Effector memory CD4-positive, alpha-beta T cell (primary cell): ENCODE measurements at places on chromosomes 12 and 14.
A peak's percentile ranks its signal among the peaks of the same experiment; 100 is the strongest.

- peaks cover 24% of the 10 kb centered on the region for H3K36me3 ChIP-seq
- peaks cover 85% of the 10 kb centered on the region for H3K4me1 ChIP-seq
- peak overlapping the region; percentile 83 for H3K27ac ChIP-seq
- peak overlapping the region; percentile 8 for H3K4me3 ChIP-seq
These were observed 68.9 kb downstream of the DAD1 start for GRCh38 chr14:22519877-22520685.

DNA sequence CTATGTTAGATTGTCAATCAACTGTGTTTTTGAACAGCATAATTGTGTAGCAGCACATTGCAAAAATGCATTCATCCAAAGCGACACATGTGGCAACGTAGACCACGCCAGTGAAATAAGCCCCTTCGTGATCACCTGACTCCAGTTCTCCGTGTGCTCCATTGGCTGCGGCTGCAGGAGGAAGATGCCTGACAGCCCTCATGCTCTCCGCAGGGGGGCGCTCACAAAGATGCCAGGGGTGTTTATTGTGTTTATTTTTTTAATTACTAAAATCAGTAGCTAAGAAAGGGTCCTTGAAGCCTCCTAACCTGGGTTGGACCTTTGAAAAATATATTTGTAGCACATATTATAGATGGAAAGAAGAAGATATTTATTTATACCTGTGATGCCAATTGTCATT lies 116.3 kb downstream of the SLC15A4 start:
- no peak overlapping the region for H3K4me3 ChIP-seq
- no peaks in the 10 kb centered on the region for H3K36me3 ChIP-seq
- no peaks in the 10 kb centered on the region for H3K4me1 ChIP-seq
- no peaks in the 10 kb centered on the region for H3K27me3 ChIP-seq
- H3K27ac ChIP-seq = no peak overlapping the region

GRCh38 chr14:74697976-74698375 lies 14.9 kb downstream of the AREL1 start:
- no peak overlapping the region for H3K4me3 ChIP-seq
- no peak for DNase-seq
- H3K4me1 ChIP-seq = no peaks in the 10 kb centered on the region
- no peak overlapping the region for H3K27ac ChIP-seq

DNA sequence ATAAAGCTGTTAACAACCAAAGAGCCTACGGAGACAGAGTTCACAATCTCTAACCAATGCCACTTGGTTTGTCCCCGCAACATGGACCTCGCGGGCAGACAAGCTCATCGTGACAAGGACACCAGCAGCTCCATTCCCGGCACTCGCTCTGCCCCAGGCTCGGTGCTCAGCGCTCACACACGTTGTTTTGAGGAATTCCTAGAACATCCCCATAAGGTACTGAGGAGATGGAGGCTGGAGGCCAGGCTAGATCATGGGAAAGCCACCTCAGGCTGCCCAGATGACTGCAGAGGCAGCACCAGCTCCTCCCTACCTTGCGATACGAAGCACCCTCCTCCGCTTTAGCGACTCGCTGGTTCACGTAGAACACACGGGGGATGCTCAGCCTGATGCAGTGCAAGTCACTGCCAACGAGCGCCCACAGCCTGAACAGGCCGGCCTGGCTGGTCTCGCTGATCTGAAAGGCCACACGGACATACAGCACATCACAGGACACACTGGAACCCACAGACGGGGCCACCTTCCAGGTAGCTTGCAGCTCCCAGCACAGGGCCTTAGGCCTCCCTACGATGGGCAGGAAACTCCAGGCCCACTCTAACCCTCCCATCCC lies 30.1 kb downstream of the P2RX2 start:
- H3K27me3 ChIP-seq = no peaks in the 10 kb centered on the region
- H3K27ac ChIP-seq = no peak overlapping the region
- no peaks in the 10 kb centered on the region for H3K4me1 ChIP-seq
- no peak overlapping the region for H3K4me3 ChIP-seq
- H3K36me3 ChIP-seq = peaks cover 22% of the 10 kb centered on the region

- H3K36me3 ChIP-seq = peaks cover 4% of the 10 kb centered on the region
- H3K27me3 ChIP-seq = no peaks in the 10 kb centered on the region
- H3K27ac ChIP-seq = no peak overlapping the region
- peaks cover 21% of the 10 kb centered on the region for H3K4me1 ChIP-seq
These were observed 17.1 kb upstream of the NEK9 start for GRCh38 chr14:75143761-75144527.

DNA sequence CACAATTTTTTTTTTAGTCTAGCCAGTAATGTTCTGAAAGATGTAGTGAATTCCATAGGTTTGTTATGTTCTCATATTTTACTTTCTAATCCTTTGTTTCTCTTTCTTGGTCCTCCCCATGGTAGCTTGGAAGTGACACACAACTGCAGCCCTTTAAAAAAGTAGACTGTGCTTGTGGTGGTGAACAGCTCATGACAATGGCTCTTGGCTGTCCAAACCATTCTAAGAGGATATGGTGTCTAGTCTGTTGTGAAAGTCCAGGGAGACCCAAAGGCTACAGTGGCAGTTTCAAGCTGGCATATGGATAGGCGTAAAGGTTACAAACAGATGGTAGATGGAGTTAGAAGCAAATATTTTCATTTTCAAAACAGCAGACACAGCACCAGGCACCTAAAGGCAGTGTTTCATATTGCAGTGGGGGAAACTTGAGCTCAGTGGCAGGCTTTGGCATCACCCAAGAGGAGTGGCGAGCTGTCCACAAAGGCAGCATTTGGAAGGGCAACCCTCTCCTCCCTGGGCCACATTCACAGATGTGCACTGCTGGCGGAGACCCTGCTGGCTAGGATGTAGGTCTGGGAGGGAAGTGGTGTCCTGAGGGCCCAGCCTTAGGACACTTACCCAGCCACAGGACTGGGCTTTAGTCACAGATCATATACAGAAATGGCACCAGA lies 102.1 kb downstream of the DYRK2 start:
- no peaks in the 10 kb centered on the region for H3K36me3 ChIP-seq
- no peaks in the 10 kb centered on the region for H3K27me3 ChIP-seq
- H3K4me1 ChIP-seq = no peaks in the 10 kb centered on the region
- no peak for DNase-seq
- no peak overlapping the region for H3K4me3 ChIP-seq
- H3K27ac ChIP-seq = no peak overlapping the region

GRCh38 chr12:65525491-65526141 lies 247.1 kb downstream of the MSRB3 start:
- H3K36me3 ChIP-seq = no peaks in the 10 kb centered on the region
- no peak overlapping the region for H3K27ac ChIP-seq
- H3K27me3 ChIP-seq = no peaks in the 10 kb centered on the region
- no peak for DNase-seq

DNA sequence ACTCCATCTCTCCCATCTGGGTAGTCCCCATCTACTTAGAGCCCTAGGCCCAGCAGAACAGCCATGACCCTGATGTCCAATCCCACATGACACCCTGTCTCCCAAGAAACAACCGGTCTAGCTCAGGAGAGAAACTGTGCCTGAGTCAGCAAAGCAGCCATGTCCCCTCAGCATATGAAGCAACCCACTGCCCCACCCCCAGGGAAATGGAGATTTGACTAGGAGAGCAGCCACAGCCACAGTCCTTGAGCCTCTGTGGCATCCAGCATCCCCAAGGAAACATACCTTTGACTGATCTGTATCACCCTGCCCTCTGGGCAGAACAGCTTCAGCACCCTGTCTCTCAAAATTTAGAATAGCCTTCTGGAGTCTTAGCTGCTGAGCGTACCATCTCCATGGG lies 641.9 kb upstream of the FBXO33 start:
- no peak overlapping the region for H3K27ac ChIP-seq
- no peaks in the 10 kb centered on the region for H3K27me3 ChIP-seq
- DNase-seq = no peak

- no peak overlapping the region for H3K27ac ChIP-seq
- no peaks in the 10 kb centered on the region for H3K27me3 ChIP-seq
- DNase-seq = no peak
These were observed 184.2 kb upstream of the GZMB start for GRCh38 chr14:24818058-24818822.

GRCh38 chr14:20341646-20342045 lies 1.8 kb upstream of the PARP2 start:
- no peaks in the 10 kb centered on the region for H3K27me3 ChIP-seq
- DNase-seq = no peak
- H3K4me3 ChIP-seq = peak overlapping the region; percentile 93

DNA sequence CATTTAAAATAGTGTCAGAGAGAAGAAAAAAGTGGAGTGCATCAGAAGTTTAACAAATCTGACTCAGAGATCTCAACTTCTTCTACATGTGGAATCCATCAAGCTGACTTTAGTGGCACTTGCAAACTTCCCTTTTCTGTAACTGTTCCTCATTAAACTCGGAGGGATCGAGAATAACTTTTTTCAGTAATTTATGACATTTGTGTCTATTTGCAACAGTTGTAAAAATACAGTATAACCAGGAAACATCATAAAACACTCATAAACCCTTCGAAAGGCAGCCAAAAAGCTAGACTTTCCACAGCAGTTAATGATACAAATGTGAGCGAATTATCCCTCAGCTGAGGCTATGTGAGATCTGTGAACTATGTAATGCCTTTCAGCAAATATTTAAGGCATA lies 1936.8 kb upstream of the SEL1L start:
- H3K27me3 ChIP-seq = no peaks in the 10 kb centered on the region
- no peaks in the 10 kb centered on the region for H3K4me1 ChIP-seq
- H3K27ac ChIP-seq = no peak overlapping the region
- no peaks in the 10 kb centered on the region for H3K36me3 ChIP-seq

- H3K4me1 ChIP-seq = no peaks in the 10 kb centered on the region
- no peaks in the 10 kb centered on the region for H3K36me3 ChIP-seq
- no peak overlapping the region for H3K27ac ChIP-seq
These were observed 38.7 kb downstream of the ARID2 start for GRCh38 chr12:45768194-45768593.

DNA sequence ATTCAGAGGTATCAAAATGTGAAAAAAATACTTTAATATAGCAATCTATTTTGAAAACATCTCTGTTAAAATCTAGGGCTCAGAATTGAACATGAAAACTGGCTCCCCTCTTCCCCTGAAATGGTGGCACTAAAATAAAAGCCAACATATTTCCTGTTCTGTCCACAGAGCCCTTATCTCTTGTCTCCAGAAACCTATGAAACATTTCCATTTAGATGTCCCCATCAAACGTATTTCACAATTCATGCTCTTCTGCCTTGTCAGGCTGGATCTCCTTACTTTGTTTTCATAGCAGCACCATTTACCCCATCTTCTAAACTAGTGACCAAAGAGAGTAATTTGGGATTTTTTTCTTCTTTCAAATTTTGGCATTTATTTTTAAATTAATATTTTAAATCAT lies 42.4 kb downstream of the PDE3A start:
- H3K4me3 ChIP-seq = no peak overlapping the region
- no peaks in the 10 kb centered on the region for H3K36me3 ChIP-seq

GRCh38 chr12:120774169-120774916 lies 48.7 kb downstream of the ACADS start:
- H3K4me3 ChIP-seq = no peak overlapping the region
- H3K27me3 ChIP-seq = no peaks in the 10 kb centered on the region
- no peak overlapping the region for H3K27ac ChIP-seq
- no peak for DNase-seq
- peaks cover 23% of the 10 kb centered on the region for H3K36me3 ChIP-seq
- H3K4me1 ChIP-seq = no peaks in the 10 kb centered on the region

DNA sequence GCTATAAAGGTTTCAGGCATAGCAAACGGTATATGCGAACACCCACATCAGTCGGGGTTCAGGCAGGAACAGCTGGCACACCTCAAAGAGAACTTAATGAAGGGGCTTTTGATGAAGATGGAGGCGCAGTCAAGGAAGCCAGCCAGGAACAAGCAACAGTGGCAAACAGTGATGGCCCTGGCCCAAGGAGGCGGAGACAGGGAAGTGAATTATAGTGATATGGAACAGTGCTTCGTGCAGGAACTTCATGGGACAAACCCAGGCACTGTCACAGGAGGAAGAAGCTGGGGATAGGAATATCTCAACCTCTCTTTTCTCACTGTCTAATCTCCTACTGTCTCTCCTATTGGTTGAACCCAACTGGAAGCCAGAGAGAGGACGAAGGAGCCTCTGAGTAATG lies 328.3 kb downstream of the AACS start:
- no peak overlapping the region for H3K27ac ChIP-seq
- no peaks in the 10 kb centered on the region for H3K27me3 ChIP-seq
- H3K4me3 ChIP-seq = no peak overlapping the region
- H3K36me3 ChIP-seq = no peaks in the 10 kb centered on the region

DNA sequence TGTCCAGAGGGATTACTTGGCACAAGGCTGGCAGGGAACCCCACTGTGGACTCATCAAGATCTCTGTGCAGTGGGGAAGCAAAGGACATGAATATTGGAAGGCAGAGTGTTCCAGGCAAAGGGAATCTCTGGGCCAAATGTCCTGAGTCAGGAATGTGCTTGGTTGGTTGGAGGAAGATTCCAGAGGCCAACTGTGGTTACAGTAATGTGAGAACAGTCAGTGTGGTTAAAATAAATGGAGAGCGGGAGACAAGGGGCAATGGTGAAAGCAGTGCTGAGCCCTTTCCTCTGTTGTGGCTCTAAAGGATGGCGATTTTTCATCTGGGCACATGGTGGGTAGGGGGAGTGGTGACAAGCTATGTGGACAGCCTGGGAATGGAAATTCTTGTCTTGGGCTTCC lies 948.2 kb downstream of the BCL11B start:
- H3K27ac ChIP-seq = no peak overlapping the region
- no peaks in the 10 kb centered on the region for H3K36me3 ChIP-seq
- DNase-seq = no peak
- no peaks in the 10 kb centered on the region for H3K4me1 ChIP-seq
- H3K4me3 ChIP-seq = no peak overlapping the region
- H3K27me3 ChIP-seq = no peaks in the 10 kb centered on the region

DNA sequence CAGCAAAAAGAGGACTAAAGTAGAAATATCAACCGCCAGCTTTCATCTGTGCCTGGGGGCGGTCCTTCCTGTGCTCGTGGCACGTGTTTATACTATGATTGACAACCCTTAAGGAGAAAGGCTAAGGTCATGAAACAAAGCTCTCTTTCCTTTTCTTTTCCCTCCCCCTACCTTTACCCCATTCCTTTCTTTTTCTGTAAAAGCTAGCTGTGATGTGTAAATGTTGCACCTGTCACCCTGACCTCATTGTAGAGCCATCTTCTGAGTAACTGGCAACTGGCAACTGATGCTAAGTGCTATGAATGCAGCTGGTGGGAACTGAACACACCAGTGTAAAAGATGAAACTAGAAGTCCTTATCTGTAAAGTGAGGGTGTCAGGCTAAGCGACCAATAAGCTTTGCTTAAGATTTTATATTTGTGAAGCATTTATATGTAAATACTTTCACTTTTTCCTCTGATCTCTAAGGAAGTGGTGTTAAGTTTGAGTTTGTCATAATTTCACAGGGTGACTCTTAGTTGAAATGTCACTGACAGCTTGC lies 102.8 kb upstream of the BCAT1 start:
- DNase-seq = peak; percentile 32
- H3K27me3 ChIP-seq = no peaks in the 10 kb centered on the region
- peak overlapping the region; percentile 73 for H3K27ac ChIP-seq
- H3K36me3 ChIP-seq = no peaks in the 10 kb centered on the region
- H3K4me3 ChIP-seq = peak overlapping the region; percentile 65
- H3K4me1 ChIP-seq = peaks cover 20% of the 10 kb centered on the region

- no peaks in the 10 kb centered on the region for H3K27me3 ChIP-seq
- no peaks in the 10 kb centered on the region for H3K4me1 ChIP-seq
- DNase-seq = no peak
- H3K4me3 ChIP-seq = no peak overlapping the region
- no peaks in the 10 kb centered on the region for H3K36me3 ChIP-seq
These were observed 170.1 kb upstream of the FKBP4 start for GRCh38 chr12:2624543-2625288.

- no peaks in the 10 kb centered on the region for H3K27me3 ChIP-seq
- no peaks in the 10 kb centered on the region for H3K36me3 ChIP-seq
- H3K4me1 ChIP-seq = no peaks in the 10 kb centered on the region
- H3K4me3 ChIP-seq = no peak overlapping the region
- H3K27ac ChIP-seq = no peak overlapping the region
- no peak for DNase-seq
These were observed 777.4 kb downstream of the BCL11B start for GRCh38 chr14:98494582-98494981.
